ENCODE measurements at places on chromosomes 3 and 15.

DNA sequence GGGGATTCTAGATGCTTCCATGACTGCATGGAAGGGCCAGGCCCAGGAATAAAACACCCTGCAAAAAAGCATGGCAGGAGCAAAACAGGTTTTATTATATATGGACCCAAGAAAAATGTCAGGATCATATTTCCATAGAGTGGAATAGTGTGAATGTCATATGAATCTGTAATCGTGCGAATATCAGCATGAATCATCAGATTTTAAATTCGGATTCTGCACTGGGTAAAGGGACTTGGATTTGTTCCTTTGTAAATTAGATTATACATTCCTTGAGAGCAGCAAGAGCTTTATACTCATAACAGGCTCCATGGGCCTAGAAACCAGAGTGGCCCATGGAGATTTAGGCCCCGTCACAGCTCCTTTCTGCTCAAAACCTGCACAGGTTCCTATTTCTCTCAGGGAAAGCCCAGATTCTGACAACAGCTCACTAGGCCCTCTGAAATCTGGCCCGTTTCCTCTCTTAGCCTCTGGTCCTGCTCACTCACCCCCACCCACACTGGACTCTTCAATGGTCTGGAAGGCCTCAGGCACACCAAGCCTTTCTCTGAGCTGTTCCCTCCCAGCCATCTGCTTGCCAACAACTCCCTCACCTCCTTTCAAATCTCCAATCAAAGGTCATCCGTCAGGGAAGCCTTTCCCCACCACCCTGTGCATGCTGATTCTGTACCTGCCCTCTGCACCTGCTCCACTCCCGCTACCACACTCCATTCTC, 76.0 kb downstream of the FEM1B start:
- no peak for DNase-seq

DNA sequence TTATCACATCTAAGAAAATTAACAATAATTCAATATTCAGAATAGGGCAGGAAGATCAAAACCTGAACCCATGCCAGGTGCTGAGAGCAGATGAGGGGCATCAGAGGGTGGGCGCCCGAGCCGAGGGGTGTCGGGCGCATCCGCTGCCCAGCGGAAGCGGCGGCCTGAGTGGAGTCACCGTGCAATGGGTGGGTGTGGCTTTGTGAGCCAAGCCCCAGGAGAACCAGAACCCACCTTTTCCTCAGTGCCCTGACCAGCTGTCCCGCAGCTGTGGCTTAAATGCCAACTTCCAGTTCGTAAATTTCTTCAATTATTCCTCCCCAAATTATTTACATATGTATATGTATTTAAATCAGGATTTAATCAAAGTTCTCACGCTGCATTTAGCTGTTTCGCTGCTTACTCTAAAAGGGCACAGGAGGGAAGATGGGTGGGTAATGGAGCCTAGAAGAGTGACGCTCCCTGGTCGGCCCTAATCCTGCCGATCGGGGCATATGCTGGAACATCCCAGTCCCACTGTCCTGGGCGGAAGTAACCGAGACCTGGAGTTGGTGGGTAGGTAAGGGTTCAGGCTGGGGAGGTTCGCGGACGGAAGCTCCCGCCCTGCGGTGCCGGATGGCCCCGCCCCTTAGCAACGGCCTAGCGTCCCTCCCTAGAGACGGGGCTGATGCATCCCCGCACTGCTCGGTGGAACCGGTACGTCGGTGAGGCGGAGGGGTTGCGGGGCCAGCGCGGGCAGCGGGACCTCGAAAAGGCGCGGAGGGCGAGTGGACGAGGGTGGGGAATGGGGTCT, 1.3 kb downstream of the DNAH1 start:
- no peak for DNase-seq

- no peak for DNase-seq
Observed at GRCh38 chr3:64408770-64409169, 183.5 kb upstream of the PRICKLE2 start.

GRCh38 chr3:52891615-52892081, 5.7 kb downstream of the STIMATE start:
- DNase-seq: no peak

DNA sequence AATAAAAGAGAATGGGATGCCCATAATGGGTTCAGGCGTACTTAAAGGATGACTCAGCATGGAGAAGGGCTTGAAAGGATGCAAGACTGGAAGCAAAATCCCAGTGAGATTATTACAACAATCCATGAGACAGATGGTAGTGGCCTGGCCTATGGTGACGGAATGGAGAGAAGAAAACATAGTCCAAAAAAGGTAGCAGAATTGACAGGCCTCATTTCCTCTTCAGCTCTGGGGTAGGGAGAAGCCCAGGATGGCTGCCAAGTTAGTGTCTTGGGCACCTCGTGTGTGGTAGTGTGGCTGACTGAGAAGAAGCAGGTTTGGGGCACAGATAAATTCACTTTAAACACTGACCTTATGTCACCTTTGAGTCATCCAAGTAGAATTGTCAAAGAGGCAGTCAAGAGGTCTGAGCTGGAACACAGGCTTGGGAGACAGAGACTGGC, 18.1 kb downstream of the MB21D2 start:
- DNase-seq: no peak

GRCh38 chr3:158313338-158313927, 203.5 kb downstream of the RSRC1 start:
- peak; percentile 57 for DNase-seq

DNA sequence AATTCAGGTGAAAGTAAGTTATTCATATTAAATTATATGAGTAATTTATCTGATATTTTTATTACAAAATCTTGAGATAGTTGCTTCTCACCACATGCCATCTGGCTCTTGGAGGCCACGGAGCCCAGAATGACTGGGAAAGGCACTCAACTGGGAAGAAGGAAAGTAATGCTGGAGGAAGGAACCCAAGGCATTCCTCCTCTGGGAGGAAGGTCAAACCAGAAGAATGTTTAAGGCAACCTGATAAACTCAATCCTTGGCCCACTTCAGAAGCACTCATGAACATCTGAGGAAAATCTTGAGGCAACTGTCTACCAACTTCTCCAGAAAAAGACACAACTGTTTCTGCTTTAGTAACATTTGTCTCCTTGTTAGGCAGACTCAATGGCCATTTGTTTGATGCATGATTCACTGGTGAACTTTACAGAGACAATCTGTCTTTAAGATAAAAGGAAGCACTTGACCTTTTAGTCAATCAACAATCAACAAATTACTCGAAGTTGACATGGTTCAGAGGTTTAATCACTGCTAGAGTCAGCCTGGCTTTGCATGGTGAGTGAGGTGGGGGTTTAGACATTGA, 261.4 kb upstream of the MME start:
- no peak for DNase-seq

- no peak for DNase-seq
Observed at GRCh38 chr3:13197795-13198194, 124.6 kb upstream of the IQSEC1 start.

GRCh38 chr3:101851072-101851770, 1.9 kb downstream of the NFKBIZ start:
- DNase-seq: no peak

DNA sequence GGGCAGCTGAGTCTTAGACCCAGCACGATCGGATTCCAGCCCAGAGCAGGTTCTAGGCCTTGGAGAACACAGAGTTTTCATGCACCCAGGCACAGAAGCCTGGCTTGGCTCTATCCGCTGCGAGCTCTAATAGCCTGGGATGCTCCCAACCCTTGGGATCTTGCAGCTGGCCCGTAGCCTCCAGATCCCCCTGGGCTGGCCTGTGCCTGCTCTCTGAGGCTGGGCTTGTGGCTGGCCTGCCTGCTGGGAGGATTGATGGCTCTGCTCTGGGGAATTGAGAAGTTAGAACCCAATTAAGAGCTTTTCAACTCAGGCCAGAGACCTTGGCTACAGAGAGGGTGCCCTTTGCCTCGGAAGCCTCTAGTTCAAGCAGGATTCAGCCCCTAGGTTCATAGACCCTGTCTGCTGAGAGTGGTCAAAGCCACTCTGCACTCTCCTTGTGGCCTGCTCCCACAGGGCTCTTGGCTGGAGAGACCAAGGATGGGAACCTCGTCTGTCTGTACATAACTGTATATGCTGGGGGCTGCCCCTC, 64.4 kb downstream of the MAGEF1 start:
- DNase-seq: no peak

DNA sequence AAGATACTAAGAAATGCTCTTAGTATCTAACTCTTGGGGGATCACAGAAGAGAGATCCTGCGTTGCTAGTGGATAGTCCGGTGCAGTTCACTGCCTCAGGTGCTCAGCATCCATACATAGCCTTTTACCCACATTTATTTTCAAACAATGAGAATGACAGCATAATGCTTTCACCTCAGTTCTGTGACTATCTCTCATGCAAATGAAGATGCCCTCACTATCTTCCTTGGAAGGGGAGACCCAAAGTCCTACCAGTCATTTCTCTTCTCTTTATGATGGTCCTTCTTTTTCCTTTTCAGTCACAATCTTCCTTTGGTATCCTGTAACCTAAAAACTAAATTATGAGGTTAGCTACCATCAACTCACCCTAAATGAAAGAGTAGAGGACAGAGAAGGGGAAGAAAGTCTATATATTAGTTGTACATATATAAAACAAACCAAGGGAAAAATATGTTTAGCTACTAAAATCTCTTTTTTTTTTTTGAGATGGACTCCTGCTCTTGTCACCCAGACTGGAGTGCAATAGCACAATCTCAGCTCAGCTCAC, 30.9 kb upstream of the SLC28A2 start:
- DNase-seq: no peak

DNA sequence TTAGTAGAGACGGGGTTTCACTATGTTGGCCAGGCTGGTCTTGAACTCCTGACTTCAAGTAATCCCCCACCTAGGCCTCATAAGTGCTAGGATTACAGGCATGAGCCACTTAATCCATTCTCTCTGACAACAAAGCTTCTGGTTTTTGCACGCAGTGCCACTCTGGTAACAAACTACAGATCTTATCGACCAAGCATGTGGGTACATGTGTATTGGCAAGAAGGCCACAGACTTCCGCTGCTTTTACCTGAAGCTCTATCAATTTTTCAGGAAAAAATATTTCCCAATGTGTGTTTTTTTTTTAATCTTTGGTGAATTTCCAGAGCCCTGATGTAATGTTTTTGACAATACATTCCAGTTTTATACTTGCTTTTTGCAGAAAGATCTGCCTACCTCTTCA, 182.5 kb downstream of the PCCB start:
- DNase-seq: no peak

DNA sequence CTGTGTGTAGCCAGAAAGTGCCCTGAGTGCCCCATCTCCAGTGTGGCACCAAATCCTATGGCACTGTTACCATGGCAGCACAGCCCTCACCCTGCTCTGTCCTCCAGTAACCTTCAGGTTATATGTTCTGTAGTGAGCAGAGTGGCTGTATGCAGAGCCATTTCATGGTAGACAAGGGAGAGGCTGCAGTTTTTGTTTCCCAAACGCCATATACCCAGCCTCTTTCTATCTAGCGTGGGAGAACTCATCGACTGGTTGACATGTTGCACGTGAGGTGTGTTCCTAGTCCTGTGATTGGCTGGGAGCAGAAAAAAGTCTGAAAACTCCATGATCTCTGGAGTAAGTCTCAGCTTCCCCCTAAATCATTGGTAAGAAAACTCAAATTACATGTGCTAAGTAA, 2.0 kb downstream of the SIDT1 start:
- DNase-seq: no peak

GRCh38 chr3:61110576-61110975, 140.7 kb downstream of the FHIT start:
- no peak for DNase-seq

DNA sequence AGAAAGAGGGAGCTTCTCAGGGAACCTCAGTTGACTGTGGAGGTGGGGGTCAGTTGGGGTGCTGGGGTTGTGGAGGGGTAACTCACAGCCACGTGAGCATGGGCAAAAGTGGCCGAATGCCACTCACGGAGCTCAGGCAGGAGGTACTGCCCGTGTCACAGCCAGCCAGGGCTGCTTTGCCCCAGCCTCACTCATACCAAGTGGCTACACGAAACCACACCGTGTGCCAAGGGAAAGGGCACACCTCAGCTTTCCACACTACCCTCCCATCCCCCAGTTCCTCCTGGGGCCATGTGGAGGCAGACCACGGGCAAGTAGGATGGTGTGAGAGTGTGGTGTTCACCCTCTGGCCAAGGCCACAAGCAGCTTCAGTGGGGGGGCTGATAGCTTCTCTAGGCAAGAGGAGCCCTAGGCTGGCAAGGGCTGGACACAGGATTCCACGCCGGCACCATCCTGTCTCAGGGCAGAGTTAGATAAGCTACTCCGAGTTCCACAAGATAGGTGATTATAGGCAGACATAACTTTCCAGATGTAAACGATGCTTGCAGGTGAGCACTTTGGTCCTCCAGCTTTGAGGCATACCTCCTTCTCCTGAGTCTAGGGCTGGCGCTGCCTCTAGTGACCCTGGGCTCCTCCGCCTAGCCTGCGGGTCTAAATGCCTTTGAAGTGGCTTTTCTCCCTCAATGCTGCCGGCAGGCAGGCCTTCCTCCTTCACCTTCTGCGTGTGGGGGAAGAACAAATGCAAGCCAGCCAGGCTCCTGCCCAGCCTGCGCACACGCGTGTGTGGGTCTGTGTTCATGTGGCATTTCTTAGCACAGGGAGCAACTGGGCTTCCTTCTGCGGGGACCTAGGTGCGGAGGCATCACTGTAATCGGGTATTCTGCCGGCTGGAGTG, 25.0 kb downstream of the RGMA start:
- no peak for DNase-seq

DNA sequence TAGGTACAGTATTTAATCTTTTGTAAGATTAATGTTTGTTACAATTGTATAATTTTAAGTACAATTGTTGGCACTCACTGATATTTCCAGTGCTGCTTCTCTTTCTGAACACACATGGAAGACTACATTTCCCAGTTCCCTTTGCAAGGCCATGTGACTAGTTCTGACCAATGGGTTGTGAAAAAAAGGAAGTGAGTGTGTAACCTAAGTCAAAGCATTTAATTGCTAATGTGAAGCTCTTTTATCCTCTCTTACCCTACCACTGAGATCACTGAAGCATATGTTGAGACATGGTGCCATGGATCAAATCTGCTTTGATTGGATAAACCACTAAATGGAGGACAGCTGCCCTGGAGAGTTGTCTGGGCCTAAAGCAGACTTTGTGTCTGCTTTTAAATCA, 83.9 kb upstream of the PLXND1 start:
- DNase-seq: peak; percentile 53

GRCh38 chr15:77421370-77421700, 647 bp downstream of the HMG20A start:
- DNase-seq: no peak

GRCh38 chr15:60093273-60094067, 89.4 kb downstream of the FOXB1 start:
- peak; percentile 14 for DNase-seq

- DNase-seq: peak; percentile 95
Observed at GRCh38 chr15:63504247-63504978, at the start of gene USP3. TSS of gene USP3 (plus strand) at chr15:63504593. CDS start at chr15:63504740, 147 bp downstream.
